Astrocyte (in vitro differentiated cells and primary cell): ENCODE measurements at places on chromosomes 12 and 14. TPM values are rescaled to one million over a fixed set of nuclear protein-coding genes. Genes with fewer than 3 reads are reported as not detected.

Gene AQP2
- not detected in 2 replicates for total RNA-seq

Gene CCDC38
- 0.07 TPM in 1 of 2 replicates, not detected in the other for total RNA-seq

Gene SNRPF
- 23.1 and 24.9 TPM in 2 replicates for total RNA-seq

Gene STXBP6
- 27.1 and 27.5 TPM in 2 replicates for total RNA-seq

Gene CHGA
- not detected in 2 replicates for total RNA-seq

Gene CLEC6A
- total RNA-seq = not detected in 2 replicates

Gene MYF5
- not detected in 2 replicates for total RNA-seq

Gene IAPP
- not detected in 2 replicates for total RNA-seq

Gene CYP27B1
- total RNA-seq = 1.5 TPM in 2 replicates
